Suppressor macrophage treated with lipopolysaccharide for 1 hour (primary cell): ENCODE measurements at places on chromosomes 16 and 17.
A peak's percentile ranks its signal among the peaks of the same experiment; 100 is the strongest.

- no peak for DNase-seq
Measured at GRCh38 chr16:57285379-57285778, 907 bp upstream of the PLLP start.

- DNase-seq: no peak
Measured at GRCh38 chr17:64682261-64683181, 20.4 kb upstream of the SMURF2 start.

DNA sequence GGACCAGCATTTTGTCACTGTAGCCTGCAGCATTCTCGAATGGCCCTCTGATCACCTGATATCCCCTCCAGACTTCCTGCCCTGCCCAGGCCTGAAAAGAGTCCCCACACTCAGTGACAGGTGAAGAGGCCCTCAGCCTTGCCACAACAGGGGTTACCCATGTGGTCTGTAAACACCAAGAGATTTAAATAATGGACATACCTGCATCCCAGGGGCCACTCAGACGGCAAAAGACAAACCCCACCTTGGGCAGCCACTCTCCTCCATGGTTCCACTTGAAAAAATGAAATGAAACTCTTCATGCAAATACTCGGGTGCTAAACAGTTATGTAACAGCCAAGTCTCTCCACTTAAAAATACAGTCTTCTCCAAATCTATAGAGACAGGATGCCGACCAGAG lies 22.9 kb upstream of the PECAM1 start:
- peak; percentile 70 for DNase-seq

GRCh38 chr16:82452004-82452756 lies 174.6 kb upstream of the CDH13 start:
- no peak for DNase-seq

DNA sequence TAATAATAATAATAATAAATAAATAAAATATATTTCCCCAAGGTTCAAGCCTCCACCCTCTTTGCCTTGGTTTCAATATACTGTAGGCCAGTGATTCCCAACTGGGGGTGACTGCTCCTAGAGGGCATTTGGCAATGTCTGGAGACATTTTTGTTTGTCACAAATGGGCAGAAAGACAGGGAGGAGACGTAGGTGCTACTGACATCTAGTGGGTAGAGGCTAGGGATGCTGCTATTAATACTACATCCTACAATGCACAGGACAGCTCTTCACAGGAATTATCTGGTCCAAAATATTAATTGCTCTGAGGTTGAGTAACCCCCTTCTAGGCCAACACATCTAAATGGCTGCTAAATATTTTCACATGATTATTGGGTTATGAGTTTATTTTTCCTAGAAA lies 12.8 kb upstream of the PRR14 start:
- peak; percentile 80 for DNase-seq

- DNase-seq: no peak
Measured at GRCh38 chr17:57550016-57550415, 195.1 kb downstream of the CCDC182 start.

DNA sequence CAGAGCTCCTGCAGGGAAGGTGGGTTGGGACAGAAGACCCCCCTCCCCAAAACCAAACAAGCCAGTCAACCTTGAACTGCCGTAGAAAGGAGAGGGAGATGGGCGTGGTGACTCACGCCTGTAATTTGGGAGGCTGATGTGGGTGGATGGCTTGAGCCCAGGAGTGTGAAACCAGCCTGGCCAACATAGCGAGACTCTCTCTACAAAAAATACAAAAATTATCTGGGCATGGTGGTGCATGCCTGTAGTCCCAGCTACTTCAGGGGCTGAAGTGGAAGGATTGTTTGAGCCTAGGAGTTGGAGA lies 42.1 kb downstream of the NT5M start:
- DNase-seq: no peak

DNA sequence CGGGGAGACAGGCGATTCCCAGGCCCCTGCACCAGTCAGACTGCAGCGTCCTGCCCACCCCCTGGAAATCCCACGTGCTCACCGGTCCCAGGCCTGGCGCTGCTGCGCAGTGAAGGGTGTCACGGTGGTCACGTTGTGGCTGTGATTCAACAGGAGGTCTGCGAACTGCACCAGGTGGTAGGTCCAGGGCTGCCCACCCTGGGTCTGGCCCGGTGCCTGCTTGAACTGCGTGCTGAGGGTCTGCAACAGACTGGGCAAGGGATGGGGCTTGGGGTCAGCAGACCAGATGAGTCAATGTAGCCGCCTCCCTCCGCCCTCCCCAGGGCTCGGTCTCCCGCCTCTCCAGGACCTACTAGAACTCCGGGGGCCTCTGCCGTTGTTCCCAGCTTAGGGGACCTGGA lies 7.1 kb downstream of the MYBBP1A start:
- no peak for DNase-seq

DNA sequence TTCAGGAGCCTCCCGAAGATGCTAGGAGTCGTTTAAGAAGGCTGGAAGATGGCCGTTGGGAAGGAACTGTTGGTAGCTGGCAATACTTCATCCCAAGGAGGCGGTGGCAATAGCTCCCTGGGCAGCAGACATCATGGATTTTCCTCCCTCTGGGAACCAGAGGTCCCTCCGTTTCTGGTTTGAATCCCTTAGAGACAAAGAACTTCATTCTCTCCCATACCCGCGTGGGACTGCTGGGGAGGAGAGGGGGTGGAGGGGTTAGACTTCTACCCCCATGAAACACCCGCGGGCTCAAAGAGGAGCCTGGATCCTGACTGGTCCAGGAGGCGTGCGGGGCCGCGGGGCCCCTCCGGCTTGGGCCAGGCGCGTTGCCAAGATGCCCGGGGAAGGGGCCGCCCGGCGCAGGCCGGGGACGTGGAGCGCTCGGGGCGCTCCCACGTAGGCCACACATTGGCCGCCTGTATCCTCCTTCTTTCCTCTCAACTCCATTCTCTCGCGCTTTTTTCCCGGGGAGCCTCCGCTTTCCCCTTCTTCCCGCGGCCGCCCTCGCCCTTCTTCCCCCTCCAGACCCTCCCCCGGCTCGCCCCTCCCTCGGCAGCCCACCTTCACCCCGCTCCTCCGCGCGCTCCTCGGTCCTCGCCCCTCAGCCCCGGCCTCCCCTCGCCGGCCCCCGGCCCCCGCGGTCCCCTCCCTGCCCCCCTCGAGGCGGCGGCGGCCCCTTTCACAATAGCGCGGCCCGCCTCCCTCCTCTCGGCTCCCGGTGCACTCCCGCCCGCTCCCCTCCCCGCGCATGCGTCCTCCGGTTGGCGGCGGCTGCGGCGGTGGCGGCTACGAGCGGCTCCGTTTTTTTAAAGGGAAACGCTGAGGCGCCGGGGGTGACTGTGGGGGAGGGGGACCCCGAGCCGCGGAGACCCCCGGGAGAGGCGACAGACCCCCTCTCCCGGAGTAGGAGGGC lies at the start of gene MSL1:
TSS of gene MSL1 (plus strand) at position 791 of the 955 bp plus-strand sequence. CDS start 642 bp downstream, outside the sequence.
- peak; percentile 94 for DNase-seq

GRCh38 chr16:10995565-10995964 lies 51.2 kb downstream of the CLEC16A start:
- peak; percentile 31 for DNase-seq

- DNase-seq: no peak
Measured at GRCh38 chr16:87319997-87320491, 2.9 kb upstream of the C16orf95 start.

- peak; percentile 87 for DNase-seq
Measured at GRCh38 chr17:30961209-30962188, 9.3 kb upstream of the RNF135 start.

GRCh38 chr16:29826342-29826695 lies 6.1 kb downstream of the MVP start:
- no peak for DNase-seq

GRCh38 chr16:19968891-19969683 lies 84.4 kb upstream of the GPRC5B start:
- no peak for DNase-seq

GRCh38 chr17:70366386-70366785 lies 197.1 kb downstream of the KCNJ2 start:
- DNase-seq: no peak

DNA sequence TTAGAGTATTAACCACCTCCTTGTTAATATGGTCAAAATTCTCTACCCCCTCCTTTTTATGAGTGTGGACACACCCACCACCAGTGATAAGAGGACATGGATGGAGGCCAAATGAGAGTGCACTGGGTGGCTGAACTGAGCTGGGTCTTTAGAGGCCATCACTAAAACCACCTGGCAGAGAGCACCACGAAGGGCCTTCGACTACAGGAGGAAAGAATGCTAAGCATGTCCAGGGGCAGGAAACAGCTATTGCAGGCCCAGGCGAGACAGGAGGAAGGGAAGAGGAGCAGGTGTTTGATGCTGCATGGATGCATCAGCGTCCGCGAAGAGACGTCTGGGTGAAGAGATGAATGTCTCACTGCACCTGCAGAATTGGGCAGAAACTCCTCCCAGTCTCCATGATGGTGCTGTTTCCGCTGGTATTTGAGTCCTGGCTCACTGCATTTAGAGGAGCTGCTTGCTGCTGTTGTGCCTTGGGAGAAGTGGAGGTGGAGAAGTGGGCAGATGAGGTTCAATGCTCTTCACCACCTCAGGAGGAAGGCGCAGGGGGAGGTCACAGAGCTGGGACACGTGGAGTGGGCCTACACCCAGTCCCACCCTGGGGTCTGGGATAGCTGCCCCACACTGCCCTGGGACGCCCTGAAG lies 33.2 kb downstream of the SPHK1 start:
- no peak for DNase-seq

DNA sequence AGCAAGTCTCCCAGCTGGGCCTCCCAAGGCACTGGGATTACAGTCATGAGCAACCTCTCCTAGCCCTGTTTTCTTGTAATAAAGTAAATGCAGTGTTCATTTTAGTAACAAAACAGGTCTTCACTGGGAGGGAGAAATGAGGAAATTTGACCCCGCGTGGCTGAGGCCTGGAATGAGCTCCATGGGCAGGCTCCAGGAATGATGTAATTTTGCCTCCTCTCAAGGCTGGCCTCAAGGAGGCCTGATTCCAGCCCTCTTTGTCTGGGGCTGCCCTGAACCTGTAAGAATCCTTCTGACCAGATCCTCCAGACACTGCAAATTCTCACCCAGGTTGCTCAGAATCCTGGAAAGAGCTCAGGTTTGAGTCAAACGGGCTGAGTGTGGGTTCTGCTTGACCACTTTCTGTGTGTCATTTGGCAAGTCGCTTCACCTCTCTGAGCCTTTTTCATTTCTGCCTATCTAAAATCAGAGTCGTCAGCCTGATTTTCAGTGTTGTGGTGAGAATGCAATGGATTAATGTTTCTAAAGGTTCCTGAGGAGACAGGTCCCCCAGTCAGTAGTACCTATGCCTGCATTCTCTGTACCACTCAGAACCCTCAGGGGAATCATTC lies 57.1 kb downstream of the RAB11FIP4 start:
- DNase-seq: no peak

GRCh38 chr16:53235851-53236250 lies 181.1 kb downstream of the CHD9 start:
- DNase-seq: no peak

DNA sequence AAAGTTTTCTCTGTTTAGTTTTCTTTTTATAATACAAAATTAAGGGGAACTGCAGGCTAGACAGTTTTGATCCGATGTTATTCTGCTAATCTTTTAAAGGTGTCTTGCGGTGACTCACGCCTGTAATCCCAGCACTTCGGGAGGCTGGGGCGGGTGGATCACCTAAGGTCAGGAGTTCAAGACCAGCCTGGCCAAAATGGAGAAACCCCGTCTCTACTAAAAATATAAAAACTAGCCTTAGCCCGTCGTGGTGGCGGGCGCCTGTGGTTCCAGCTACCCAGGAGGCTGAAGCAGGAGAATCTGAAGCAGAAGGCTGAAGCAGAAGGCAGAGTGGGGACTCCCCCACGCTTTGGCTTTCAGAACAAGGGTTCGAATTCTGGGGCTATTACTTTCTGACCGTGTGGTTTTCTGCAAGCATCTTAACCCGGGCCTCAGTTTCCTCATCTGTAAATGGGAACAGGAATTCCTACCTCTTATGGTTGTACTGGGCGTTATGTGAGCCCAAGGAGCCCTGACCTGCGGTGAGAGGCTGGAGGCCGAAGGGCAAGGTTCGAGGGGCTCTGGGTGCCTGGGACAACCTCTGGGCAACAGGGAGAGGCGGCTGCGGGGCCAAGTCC lies 1.2 kb upstream of the KATNB1 start:
- no peak for DNase-seq

- peak; percentile 60 for DNase-seq
Measured at GRCh38 chr17:78501241-78502036, 75.8 kb downstream of the DNAH17 start.

- no peak for DNase-seq
Measured at GRCh38 chr17:82977606-82978005, 101.8 kb upstream of the METRNL start.
